ENCODE measurements at places on chromosomes 5 and 9.

- no peak for DNase-seq
Observed at GRCh38 chr5:124678468-124678867, 68.0 kb downstream of the ZNF608 start.

- DNase-seq = no peak
Observed at GRCh38 chr5:139644001-139644456, 4.1 kb upstream of the CXXC5 start.

- DNase-seq = no peak
Observed at GRCh38 chr5:152505442-152506042, 100.5 kb upstream of the NMUR2 start.

DNA sequence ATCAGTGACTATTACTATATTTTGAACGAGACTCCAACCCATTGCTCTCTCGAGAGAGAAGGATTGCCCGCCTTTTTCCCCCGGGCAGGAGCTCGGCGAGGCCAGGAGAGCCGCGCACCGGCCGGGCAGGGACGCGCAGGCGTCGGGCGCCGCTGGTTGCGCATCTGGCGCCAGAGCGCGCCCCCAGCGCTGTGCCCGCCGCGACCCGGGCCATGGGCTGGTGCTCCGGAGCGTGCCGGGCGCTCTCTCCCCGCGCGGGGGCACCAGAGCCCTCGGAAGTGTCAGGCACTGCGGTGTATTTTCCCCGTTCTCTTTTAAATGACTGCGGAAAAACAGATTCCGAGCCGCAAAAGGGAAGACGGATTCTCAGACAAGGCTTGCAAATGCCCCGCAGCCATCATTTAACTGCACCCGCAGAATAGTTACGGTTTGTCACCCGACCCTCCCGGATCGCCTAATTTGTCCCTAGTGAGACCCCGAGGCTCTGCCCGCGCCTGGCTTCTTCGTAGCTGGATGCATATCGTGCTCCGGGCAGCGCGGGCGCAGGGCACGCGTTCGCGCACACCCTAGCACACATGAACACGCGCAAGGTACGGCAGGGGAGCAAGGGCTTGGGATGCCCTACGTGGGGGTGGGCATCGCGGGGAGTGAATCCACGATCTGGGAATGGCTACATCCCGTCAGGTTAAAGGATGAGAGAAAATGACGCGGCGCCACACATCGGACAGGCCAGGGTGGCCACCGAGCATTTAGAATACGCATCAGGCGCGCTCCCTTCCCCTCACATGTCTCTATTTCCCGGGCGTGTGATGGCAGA lies 1.1 kb upstream of the NTRK2 start:
- peak; percentile 18 for DNase-seq

DNA sequence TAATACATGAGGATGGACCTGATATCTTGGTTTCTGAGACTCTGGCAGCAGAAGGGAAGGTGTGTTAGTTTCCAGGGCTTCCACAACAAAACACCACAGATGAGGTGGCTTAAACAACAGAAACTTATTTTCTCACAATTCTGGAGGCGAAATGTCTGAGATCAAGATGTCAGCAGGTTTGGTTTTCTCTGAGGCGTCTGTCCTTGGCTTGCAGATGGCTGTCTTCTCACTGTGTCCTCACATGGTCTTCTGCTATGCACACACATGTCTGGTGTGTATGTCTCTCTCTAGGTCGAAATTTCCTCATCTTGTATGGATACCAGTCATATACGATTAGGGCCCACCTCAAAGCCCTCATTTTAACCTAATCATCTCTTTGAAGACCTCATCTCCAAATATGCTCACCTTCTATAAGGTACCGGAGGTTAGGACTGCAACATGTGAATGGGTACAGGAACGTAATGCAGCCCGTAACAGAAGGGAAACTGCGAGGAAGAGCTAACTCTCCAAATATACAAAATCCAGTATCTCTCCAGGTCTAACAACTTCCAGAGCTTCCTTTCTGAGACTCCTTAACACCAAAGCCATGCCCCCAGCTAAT lies 139.8 kb upstream of the SMARCA2 start:
- no peak for DNase-seq

DNA sequence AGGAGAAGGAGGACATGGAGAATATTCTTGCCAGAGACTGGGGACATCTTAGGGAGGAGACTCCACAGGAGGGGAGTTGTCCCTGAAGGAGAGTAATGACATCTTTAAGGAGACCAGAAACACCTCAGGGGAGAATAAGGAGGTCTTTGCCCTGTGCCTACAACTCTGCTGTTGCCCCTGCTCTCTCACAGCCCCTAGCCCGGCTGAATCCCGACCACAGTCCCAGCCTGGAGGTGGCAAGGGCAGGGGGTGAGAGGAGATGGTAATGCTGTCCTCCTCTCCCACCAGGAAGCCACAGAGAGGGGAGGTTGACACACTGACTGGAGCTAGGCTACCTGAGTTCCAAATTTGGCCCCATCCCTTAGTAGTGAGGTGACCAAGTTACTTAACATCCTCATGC lies 30.2 kb upstream of the ENHO start:
- no peak for DNase-seq

GRCh38 chr9:116686693-116687073 lies 422 bp upstream of the TRIM32 start:
- no peak for DNase-seq

GRCh38 chr9:124454791-124455443 lies 4.7 kb downstream of the ADGRD2 start:
- no peak for DNase-seq

GRCh38 chr5:171494452-171495121 lies 75.1 kb downstream of the FGF18 start:
- DNase-seq = no peak

DNA sequence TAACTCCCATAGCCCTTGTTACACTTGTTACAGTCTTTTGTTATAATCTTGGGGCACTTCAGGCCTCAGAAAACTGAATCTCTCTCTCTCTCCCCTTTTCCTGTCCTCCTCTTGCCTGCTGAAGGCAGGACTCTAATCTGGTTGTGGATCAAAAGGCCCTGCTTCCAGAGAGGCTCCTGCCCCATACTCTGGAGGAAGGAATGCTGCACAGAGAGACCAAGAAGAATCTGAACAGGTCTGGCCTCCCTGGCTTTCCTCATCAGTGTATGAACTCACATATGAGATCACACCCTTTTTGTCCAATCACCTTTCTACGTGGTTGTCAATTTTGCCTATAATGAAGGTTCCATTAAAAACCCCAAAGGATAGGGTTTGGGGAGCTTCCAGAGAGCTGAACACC lies 26.2 kb upstream of the LVRN start:
- DNase-seq = no peak

- DNase-seq = no peak
Observed at GRCh38 chr5:78509884-78510769, 138.4 kb downstream of the LHFPL2 start.

DNA sequence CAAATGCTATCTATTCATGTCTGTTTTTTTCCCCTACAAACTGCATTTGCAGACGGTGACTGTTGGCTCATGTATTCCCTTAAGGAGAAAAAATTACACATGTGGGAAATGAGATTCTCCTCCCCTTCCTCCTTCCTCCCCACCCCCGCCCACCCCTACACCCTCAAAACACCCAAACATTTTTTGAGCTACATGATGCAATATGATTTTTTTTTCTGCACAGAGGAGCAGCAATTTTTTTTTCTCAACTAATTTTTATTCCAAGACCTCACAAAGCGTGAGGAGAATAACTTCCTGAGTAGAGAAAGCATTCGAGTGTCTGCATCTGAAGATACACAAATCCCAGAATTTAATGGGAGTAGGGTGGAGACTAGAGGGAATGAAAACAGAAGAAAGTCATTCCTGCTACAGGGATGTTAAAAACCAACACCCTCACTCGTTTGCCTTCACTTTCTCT lies 118.1 kb downstream of the PRDM6 start:
- DNase-seq = no peak

GRCh38 chr9:17986595-17986994 lies 407.7 kb downstream of the SH3GL2 start:
- DNase-seq = no peak

DNA sequence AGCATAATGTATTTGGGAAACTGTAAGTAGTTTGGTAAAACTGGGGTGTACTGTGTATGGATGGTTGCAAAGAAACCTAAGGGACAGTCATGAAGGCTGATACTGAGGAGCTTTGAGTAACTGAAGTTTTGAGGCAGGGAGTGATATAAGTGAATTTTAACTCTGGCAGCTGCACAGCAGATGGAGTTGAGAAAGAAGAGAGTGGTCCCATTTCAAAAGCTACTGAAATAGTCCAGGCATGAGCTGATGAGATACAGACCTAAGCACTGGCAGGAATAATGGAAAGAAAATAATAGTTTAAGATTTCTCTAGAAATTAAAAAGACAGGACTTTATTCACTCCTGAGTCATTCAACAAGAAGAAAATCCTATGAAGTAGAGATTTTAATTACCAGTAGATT lies 232.0 kb downstream of the CHSY3 start:
- no peak for DNase-seq

GRCh38 chr5:147713550-147714295 lies 68.8 kb downstream of the JAKMIP2 start:
- no peak for DNase-seq

- DNase-seq = no peak
Observed at GRCh38 chr9:107809871-107810460, 320.4 kb upstream of the KLF4 start.

GRCh38 chr5:146653560-146653959 lies 137.6 kb upstream of the GPR151 start:
- no peak for DNase-seq

DNA sequence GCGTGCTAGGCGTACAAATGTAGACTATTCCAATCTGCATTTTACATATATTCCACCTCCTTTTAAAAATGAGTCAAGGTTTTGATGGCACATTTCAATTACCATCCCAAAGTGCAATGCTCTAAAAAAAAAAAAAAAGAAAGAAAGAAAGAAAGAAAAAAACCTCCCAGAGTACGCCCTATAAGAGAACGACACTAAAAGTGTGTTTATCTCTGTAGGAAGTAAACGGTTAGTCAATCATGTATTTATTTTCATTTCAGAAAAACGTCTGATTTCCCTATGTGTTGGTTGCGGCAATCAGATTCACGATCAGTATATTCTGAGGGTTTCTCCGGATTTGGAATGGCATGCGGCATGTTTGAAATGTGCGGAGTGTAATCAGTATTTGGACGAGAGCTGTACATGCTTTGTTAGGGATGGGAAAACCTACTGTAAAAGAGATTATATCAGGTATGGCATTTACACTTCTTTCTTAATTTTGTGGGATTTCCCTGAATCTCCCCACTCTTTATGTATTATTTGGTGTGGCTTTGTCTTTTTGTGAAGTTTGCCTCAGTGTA lies 1.1 kb downstream of the ISL1 start:
- DNase-seq = no peak

- DNase-seq = no peak
Observed at GRCh38 chr9:134267881-134268724, 58.2 kb upstream of the RXRA start.

- DNase-seq = no peak
Observed at GRCh38 chr9:86763791-86764190, 183.5 kb downstream of the GAS1 start.

DNA sequence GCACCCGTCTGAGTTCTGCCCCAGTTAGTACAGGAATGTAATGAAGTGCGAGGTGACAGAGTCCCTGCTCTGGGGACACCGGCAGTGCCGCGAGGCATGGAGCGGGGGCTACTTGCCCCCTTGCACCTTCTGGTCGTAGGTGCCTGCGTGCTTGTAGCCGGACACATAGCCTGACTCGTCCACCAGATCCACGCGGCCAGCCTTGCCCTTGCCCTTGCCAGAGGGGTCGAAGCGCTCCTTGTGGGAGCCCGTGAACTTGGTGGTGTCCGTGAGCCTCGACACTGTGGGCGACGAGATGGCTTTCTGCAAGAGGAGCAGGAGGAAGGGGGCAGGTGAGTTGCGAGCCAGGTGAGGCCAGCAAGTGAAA lies 28.2 kb downstream of the TPPP start:
- DNase-seq = no peak

GRCh38 chr5:66361070-66361469 lies 217.0 kb downstream of the SREK1 start:
- DNase-seq = no peak

GRCh38 chr5:15585128-15585527 lies 85.1 kb downstream of the FBXL7 start:
- DNase-seq = no peak

- DNase-seq = no peak
Observed at GRCh38 chr5:139215107-139215975, 17.2 kb upstream of the SIL1 start.

- no peak for DNase-seq
Observed at GRCh38 chr9:69658987-69659675, 13.0 kb downstream of the APBA1 start.

- DNase-seq = no peak
Observed at GRCh38 chr5:10655161-10655971, 91.5 kb downstream of the ANKRD33B start.

- no peak for DNase-seq
Observed at GRCh38 chr9:68998812-68999211, 15.1 kb downstream of the PRKACG start.

DNA sequence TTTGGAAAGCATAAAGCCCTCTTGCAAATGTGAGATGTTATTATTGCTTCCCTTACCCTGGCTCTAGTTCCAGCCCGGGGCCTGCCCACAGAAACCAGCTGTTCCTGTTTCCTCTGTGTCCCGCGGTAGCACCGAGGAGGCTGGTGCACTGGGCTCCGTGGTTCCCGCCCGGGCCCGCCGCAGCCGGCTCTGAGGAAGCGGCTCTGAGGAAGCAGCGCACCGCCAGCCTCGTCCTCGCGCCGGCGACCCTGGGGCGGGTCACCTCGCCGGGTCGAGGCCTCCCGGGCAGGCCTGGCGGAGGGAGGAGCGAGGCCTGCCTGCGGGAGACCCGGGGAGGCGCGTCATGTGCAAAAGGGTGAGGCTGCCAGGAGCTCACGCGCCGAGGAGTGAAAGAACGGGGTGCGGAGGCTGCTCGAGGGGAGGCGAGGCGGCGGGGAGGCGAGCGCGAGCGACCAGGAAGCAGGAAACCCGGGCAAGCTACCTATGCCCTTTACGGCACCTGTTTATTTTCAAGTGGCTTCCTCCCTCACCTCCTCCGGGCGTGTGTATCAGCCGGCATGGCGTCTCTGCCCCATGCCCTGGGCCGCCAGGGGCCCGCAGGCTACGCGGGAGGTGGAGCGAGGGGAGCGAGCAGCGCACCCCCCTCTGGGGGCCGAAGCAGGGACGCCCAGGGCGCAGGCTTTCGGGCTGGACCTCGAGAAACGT lies 61.3 kb upstream of the MEGF10 start:
- DNase-seq = no peak

GRCh38 chr9:116476935-116477381 lies 210.1 kb upstream of the TRIM32 start:
- DNase-seq = no peak

DNA sequence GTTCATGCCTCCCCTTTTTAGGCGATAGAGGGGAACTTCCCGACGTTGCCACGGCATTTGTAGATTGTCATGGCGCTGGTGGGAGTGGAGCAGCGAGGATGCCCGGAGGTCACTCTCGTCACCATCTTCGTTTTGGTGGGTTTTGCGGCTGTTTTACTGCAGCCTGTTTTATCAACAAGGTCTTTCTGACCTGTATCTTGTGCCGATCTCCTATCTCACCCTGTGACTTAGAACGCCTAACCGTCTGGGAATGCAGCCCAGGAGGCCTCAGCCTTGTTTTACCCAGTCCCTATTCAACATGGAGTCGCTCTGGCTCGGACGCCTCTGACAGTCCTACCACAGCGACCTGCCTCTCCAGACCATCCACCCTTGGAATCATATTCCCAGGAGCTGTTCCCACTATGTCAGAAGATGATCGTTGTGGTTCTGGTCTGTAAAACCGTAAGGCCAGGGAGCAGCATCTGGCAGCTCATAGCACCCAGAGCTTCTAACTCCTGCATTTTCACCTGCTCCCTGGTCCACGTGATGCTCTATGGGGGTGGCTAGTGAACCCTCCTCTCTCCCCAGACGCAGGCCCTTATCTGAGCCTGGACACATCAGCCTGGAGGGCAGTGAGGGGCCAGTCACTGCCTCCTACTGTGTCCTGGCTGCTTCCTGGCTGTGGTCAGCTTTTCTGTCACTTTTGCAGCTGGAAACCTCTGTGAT lies 35.1 kb upstream of the CLK4 start:
- DNase-seq = no peak

Data from D721Med (cell line).